ENCODE measurements at places on chromosomes 6 and 20. TPM values are rescaled to one million over a fixed set of nuclear protein-coding genes. Genes with fewer than 3 reads are reported as not detected.

Gene EMILIN3
- total RNA-seq, result not detected

Gene KIF13A
- 0.53 TPM for total RNA-seq

Gene SPTLC3
- total RNA-seq, result 0.05 TPM

GRCh38 chr6:42250274-42250931 lies 32.7 kb upstream of the MRPS10 start:
- no peak for DNase-seq
- H3K27me3 ChIP-seq, result no peaks in the 10 kb centered on the region
- H3K27ac ChIP-seq, result no peak overlapping the region
- H3K4me1 ChIP-seq, result no peaks in the 10 kb centered on the region

- DNase-seq, result no peak
- no peak overlapping the region for H3K4me3 ChIP-seq
- no peaks in the 10 kb centered on the region for H3K36me3 ChIP-seq
Observed at GRCh38 chr6:14153228-14153627, 35.7 kb downstream of the CD83 start.

DNA sequence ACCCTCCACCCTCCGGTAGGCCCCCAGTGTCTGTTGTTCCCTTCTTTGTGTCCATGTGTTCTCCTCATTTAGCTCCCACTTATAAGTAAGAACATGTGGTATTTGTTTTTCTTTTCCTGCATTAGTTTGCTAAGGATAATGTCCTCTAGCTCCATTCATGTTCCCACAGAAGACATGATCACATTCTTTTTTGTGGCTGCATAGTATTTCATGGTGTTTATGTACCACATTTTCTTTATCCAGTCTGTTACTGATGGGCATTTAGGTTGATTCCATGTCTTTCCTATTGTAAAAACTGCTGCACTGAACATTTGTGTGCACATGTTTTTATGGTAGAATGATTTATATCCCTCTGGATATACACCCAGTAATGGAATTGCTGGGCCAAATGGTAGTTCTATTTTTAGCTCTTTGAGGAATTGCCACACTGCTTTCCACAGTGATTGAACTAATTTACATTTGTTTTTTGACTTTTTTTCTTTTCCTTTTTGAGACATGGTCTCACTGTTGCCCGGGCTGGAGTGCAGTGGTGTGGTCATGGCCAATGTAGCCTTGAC lies 4.5 kb downstream of the KPNA5 start:
- DNase-seq, result no peak
- no peak overlapping the region for H3K4me3 ChIP-seq
- no peaks in the 10 kb centered on the region for H3K27me3 ChIP-seq
- no peak overlapping the region for H3K27ac ChIP-seq

DNA sequence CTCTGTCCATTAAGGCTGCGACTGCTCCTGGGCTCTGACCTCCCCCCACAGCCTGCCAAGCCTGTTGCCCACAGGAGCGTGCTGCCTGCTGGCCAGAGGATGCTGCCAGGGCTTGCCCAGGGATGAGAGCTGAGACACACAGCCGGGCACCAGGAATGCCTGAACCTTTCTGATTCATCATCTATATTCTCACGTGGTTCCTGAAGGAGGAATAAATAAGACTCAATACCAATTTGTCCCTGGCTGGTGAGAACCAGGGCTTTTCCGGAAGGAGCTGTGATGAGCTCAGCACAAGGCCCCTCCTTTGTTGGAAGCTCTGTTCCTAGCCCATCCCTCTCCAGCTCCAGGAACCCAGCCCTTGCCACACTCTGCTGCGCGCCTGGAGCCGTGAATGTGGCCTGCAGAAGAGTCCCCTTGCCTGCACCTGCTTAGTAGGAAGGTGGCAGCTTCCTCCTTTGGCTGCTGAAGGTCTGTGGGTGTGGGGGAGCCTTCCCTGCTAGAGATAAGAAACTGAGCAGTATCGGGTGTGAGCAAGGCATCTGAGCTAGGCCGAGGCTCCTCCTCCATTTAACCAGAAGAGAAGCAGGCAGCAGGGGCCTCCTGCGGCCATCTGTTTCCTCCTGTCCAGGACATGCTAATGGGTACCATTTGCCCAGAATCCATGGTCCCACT lies 37.9 kb downstream of the SYNDIG1 start:
- H3K27ac ChIP-seq, result no peak overlapping the region
- DNase-seq, result no peak
- no peak overlapping the region for H3K4me3 ChIP-seq

DNA sequence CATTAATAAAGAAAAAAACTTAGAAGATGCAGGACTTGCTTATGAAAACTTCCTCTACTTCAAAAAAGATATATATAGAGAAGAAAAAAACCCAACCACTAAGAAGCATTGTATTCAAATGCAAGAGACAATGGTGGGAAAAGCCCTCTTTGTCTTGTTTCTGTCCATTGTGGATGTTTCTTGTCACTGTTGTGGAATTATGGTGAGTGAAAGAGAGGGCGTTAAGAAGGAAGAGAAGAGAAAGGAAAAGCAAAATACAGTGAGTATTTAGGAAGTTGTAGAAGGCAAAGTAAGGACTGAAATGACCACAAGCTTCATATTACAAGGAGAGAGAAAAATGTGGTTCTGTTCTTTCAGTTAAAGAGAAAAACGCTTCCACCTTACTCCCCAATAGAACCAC lies 14.1 kb upstream of the THBD start:
- H3K36me3 ChIP-seq, result no peaks in the 10 kb centered on the region
- no peak overlapping the region for H3K4me3 ChIP-seq
- H3K4me1 ChIP-seq, result no peaks in the 10 kb centered on the region
- no peak for DNase-seq
- no peak overlapping the region for H3K27ac ChIP-seq
- H3K27me3 ChIP-seq, result no peaks in the 10 kb centered on the region

Gene GPR31
- total RNA-seq, result not detected

DNA sequence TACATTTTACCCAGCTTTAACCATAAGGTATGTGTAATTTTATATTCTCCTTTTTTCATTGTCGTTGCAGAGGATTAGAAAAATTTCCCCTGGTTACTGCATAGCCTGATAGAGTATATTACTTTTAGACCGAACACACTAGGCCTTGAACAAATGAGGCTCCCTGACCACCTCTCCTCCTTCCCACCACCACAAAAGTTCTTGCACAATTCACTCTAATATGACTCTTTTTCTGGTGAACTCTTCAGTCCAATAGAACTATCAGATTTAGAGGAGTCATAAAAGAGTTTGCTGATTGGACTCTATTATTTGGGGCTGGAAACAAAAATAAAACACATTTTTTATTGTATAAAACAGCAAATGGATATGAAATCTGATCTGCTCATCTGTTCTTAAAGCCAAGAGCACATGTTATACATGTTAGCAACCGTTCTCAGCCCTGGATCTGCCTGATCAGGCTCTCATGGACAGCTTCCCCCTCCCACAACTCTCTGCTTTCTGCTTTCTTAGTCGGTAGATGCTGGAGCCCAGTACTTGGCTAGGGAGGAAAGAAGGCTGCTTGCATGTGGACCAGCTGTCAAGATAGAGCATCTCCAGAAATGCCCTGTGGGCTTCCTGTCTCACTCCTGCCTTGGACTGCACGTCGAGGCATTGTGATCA lies 83.5 kb downstream of the CD164 start:
- DNase-seq, result no peak
- no peak overlapping the region for H3K4me3 ChIP-seq
- H3K4me1 ChIP-seq, result peaks cover under 1% of the 10 kb centered on the region

- no peak overlapping the region for H3K27ac ChIP-seq
- no peaks in the 10 kb centered on the region for H3K4me1 ChIP-seq
- H3K36me3 ChIP-seq, result no peaks in the 10 kb centered on the region
- 0 out of 2 replicates have a peak, but pooled peaks cover 2% of the 10 kb centered on the region for H3K27me3 ChIP-seq
Observed at GRCh38 chr6:134621858-134622257, 303.9 kb upstream of the SGK1 start.

Gene NCOA3
- 96.2 TPM for total RNA-seq

DNA sequence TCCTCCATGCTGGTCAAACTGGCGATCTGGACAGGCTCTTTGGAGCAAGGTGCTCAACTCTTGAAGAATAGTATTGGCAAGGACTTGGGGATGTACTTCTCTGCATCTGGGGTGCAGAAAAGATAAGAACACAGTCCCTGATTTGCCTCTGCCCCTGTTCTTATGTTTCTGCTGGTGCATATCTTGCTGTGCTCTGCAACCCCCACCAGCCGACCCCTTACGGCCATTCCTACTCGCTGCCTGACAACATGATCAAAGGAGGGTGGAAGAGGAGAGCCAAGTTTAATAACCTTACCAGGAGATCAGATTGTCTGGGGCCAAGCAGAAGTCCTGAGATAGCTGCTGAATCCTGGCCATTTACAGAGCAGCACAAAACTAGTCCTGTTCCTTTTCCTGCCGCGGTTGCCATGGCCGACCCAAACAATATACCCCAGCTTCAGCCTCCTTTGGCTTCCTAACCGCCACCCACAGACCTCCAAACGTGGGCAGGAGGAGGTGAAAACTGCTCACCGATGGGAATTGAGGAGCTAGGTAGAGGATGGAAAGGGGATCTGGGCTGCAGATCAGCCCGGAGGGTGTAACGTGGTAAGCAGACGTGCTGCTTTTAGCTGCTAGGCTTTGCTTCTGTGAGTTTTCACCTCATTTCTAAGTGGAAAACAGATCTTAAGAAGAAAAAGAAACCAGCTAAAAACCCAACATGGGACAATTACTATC lies 60.9 kb downstream of the ATXN1 start:
- no peak overlapping the region for H3K27ac ChIP-seq
- no peaks in the 10 kb centered on the region for H3K36me3 ChIP-seq
- no peaks in the 10 kb centered on the region for H3K27me3 ChIP-seq
- H3K4me3 ChIP-seq, result no peak overlapping the region
- H3K4me1 ChIP-seq, result peaks cover 12% of the 10 kb centered on the region
- DNase-seq, result no peak

GRCh38 chr20:11544029-11544678 lies 373.5 kb upstream of the BTBD3 start:
- H3K4me3 ChIP-seq, result no peak overlapping the region
- peak; percentile 40 for DNase-seq
- no peaks in the 10 kb centered on the region for H3K4me1 ChIP-seq
- H3K27ac ChIP-seq, result no peak overlapping the region

DNA sequence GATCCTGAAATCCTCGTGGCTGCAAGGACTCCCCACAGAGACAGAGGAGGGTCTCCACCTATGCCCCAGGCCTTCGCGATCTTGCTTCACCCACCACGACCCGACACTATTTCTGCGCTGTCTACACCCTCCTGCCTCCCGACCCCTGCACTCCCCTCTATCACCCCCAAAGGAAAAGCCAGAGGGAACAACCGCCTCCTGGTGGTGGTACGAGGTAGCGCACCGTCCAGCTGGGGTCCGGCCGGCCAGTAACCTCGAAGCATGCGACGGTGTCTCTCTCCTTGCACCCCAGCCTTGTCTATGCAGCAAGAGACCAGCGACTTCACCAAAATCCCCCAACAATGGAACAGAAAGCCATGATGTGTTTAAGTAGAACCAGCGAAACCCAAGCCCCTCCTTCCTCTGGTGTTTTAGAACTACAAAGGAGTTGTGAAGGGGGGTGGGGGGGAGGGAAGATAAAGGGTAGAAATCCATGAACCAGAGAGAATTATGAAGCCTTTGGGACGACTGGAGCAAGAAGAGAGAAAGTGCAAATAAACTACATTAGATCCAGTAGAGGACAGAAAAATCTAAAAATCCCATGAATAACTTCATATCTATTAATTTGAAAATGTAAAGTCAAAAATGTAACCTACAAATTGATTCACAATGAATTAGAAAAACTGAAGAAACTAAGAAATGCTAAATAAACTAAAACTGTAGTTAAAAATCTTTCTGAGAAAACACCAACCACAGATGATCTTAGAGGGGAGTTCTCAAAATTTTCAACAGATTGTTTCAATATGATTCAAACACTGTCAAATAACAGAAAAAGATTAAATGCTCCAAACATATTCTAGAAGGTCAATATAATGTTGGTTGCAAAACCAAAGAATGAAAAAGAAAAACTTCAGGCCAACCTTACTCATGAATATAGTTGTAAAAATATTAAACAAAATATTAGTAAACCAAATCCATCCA lies 168.0 kb downstream of the CDK19 start:
- no peak overlapping the region for H3K4me3 ChIP-seq
- DNase-seq, result no peak
- H3K27me3 ChIP-seq, result no peaks in the 10 kb centered on the region
- H3K27ac ChIP-seq, result no peak overlapping the region
- H3K4me1 ChIP-seq, result no peaks in the 10 kb centered on the region

- H3K4me1 ChIP-seq, result peaks cover 5% of the 10 kb centered on the region
- no peak for DNase-seq
- no peak overlapping the region for H3K27ac ChIP-seq
- no peaks in the 10 kb centered on the region for H3K27me3 ChIP-seq
- no peak overlapping the region for H3K4me3 ChIP-seq
- H3K36me3 ChIP-seq, result no peaks in the 10 kb centered on the region
Observed at GRCh38 chr6:22072949-22073348, 223.9 kb downstream of the PRL start.

- H3K36me3 ChIP-seq, result no peaks in the 10 kb centered on the region
- no peaks in the 10 kb centered on the region for H3K27me3 ChIP-seq
- no peak overlapping the region for H3K4me3 ChIP-seq
Observed at GRCh38 chr6:168157272-168158212, 78.5 kb upstream of the FRMD1 start.

DNA sequence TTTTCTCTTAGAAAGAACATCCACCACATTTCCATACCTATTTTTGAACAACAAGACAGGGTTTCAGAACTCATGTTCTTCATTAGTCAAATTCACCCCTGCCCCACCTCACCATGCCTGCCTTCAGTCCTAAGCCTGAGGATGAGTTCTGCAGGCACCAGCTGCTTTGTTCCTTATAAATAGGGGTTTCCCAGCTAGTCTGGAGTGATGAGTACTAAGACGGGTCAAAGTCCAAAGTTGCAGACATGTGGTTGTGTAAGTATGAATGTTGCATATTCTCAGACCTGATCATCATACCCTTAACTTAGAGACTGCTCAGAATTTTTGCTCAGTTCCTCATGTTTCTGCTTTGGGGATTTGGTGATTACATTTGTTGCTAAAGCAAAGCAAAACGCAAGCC lies 257.7 kb upstream of the CDYL start:
- peak; percentile 9 for DNase-seq
- no peaks in the 10 kb centered on the region for H3K36me3 ChIP-seq
- no peak overlapping the region for H3K27ac ChIP-seq
- no peaks in the 10 kb centered on the region for H3K27me3 ChIP-seq
- no peak overlapping the region for H3K4me3 ChIP-seq

DNA sequence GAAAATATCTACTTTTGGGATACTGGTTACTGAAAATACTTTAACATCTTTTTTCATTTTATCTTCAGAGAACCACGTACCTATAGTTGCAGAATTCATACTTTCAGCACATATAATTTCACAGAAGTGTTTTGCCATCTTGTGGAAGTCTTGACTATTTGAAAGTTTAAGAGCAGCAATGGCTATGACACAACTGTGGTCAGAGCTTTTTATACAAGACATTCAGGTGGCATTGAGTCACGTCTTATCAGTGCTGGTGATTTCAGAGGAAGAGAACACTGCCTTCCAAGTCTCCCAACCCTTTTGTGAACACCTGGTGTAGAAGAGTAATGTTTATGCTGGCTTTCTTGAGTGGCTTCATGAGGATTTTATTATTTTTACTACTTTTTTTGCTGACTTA lies 171.6 kb downstream of the ARID1B start:
- no peak overlapping the region for H3K4me3 ChIP-seq
- H3K4me1 ChIP-seq, result peaks cover 4% of the 10 kb centered on the region
- H3K27me3 ChIP-seq, result no peaks in the 10 kb centered on the region
- H3K27ac ChIP-seq, result no peak overlapping the region
- no peaks in the 10 kb centered on the region for H3K36me3 ChIP-seq
- DNase-seq, result no peak
